ENCODE measurements at places on chromosomes 1 and 21.

- no peak for DNase-seq
Measured at GRCh38 chr1:38208716-38209632, 162.4 kb upstream of the POU3F1 start.

DNA sequence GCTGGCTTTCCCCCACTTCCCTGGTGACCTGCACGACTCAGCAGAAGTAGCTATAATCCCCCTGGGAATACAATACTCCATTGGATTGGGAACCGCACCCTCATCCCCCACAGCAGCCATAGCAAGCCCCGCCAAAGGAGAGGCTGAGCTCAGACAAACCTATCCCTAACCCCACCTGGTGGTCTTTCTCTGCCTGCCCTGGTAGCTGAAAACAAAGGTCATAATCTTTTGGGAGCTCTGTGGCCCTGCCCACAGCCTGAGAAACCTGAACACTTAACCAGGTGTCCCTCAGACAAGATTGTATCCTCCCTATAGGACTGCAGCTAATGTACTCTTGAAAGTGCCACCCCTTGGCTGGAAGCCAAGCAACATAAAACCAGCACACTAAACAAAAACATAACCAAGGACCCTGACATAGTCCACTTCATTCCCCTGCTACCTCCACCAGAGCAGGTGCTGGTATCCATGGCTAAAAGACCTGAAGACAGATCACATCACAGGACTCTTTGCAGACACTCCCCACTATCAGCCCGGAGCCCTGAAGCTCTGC lies 71.6 kb upstream of the RUNX1 start:
- no peak for DNase-seq

GRCh38 chr1:17281775-17282181 lies 26.2 kb upstream of the PADI4 start:
- DNase-seq = no peak

DNA sequence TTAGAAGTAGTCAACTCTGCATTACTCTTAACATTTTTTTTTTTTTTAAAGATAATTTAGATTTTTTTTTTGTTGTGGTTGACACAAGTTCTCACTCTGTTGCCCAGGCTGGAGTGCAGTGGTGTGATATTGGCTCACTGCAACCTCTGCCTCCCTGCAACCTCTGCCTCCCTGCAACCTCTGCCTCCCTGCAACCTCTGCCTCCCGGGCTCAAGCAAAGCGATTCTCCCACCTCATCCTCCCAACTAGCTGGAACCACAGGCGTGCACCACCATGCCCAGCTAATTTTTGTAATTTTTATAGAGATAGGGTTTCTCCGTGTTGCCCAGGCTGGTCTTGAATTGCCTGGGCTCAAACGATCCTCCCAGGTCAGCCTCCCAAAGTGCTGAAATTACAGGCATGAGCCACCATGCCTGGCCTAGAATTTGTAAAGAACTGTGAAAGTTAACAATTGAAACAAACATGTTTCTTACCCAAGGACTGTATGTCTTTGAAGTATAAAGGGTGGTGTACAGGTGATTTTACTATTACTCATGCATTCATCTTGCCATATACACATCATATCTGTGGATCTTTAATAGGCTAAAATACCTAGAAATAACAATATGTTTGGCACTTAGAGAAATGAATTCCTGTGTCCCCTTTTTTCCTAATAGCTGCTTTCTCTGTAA lies 114.7 kb downstream of the ATP5PO start:
- no peak for DNase-seq

- no peak for DNase-seq
Measured at GRCh38 chr1:201708691-201709090, 120.3 kb upstream of the IPO9 start.

GRCh38 chr1:218371927-218372672 lies 27.0 kb downstream of the TGFB2 start:
- no peak for DNase-seq

DNA sequence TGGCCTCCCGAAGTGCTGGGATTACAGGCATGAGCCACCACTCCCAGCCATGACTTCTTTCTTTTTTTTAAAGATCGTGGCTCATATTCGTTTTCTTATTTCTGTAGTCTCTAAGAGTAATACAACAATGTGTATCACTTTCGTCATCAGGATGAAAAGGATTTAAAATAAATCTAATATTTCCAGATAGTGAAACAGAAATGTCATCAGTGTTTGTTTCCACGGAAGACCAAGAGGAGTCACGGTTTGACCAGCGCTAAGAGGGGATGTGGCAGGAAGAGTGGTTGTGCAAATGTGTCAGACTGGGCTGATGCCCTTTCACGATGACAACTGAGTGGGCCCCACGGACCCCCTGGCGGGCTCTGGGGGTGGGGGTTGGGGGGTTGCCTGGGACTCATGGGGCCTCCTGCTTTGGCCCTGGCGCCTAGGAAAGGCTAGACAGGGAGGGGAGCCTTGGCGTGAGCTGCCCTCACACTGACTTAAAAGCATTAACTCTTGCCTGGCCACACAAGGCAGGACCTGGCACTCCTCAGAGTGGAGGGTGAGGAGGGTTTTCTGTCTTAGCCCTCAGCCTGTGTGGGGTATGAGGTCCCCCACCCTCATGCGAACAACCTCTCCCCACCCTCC lies 8.4 kb downstream of the SOX13 start:
- DNase-seq = no peak

DNA sequence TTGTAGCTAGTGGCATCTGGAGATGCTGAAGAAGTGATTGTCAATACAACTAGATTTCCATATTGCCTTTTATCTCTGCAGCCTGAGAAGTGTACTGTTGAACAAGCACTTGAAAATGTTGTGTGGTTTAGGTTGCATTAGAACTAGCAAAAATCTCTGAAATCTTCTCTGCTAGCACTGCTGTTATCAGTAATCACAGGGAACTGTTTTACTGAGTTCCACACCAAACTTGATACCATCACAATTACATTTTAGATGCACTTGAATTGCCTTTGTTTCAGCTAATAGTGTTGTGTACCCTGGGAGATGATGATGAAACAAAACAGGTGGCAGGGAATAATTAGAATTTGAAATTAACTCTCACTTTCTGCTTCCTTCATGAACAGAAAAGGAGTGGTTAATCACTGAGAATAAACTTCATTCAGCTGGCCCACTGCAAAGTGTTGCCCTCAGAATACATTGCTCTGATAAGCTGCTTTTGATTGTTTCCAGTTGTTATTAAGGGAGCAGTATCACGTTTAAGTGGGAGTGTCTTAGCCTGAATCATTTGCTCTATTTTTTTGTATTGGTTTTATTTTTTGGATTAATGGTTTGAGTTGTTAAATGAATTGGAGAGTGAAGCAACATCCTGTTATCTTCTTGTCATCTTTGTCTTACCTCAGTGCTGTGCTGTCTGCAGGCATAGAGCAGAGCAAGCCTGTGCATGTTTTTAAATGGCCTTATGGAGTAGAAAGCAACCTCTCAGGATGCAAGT lies 13.0 kb downstream of the FAM20B start:
- no peak for DNase-seq

- no peak for DNase-seq
Measured at GRCh38 chr1:39692152-39693074, 1.2 kb upstream of the HPCAL4 start.

GRCh38 chr21:31030367-31031106 lies 7.7 kb downstream of the KRTAP19-8 start:
- no peak for DNase-seq

DNA sequence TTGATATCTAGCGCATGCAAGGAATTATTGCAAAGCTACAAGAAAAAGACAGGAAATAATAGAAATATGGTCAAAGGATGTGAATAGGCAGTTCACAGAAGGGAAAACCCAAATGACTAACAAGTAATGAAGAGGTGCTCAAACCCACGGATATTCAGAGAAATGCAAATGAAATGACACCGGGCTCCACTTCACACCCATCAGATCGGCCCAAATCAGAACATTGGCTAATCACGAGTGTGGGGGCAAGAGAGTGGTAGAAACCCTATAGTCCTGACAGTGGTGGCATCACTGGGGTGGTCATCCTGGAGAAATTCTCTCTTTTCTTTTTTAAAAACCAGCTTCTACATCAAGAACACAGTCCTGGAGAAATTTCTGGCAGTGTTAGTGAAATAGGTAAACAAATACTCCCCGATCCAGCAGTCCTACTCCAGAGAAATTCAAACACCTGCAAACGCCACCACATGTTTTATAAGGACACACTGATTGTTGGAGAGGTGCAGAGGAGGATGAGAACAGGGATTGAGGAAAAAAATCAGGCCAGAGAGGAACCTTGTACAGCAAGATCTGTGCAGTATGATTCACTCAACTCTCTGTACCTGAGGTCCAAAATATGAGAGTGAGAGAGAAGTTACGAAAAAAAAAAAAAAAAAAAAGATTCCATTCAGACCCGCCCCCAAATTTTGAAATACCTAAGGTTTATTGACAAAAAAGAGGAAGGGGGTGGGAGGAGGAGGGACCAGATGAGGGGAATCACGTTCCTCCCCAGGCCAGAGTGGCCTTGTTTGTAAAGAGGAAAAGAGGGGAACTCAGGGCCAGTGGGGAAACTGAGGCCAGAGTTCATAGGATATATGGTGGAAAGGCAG lies 9.2 kb upstream of the TNFRSF1B start:
- DNase-seq = no peak

GRCh38 chr1:171805395-171806115 lies 24.1 kb downstream of the METTL13 start:
- no peak for DNase-seq

- DNase-seq = no peak
Measured at GRCh38 chr1:208225954-208226937, 17.9 kb downstream of the PLXNA2 start.

DNA sequence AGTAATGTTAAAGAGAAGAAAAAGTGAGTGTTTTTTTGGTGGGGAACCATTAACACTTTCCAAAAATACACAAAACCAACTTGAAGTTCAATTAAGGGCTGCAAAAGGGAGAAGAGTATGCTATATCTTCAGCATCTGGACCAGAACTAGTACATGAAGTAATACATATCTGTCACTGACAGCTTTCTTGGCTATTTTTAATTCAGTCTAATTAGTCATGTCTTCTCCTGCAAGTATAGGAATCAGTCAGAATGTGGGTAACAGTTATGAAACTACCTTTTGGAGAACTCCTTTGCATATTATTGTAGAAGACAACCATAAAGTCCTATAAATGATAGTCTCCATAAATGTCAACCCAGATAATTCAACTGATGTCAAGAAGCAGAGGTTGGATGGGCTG lies 901.2 kb downstream of the TTLL7 start:
- DNase-seq = no peak

Measured in stimulated activated CD4-positive, alpha-beta T cell treated with anti-CD3 and anti-CD28 coated beads, Interleukin-4, amount 100 ng/mL, for 48 hours (primary cell).